ENCODE measurements at places on chromosomes 12 and 14. TPM values are rescaled to one million over a fixed set of nuclear protein-coding genes. Genes with fewer than 3 reads are reported as not detected.

Gene GLS2
- total RNA-seq = 1.6 TPM

Gene RTL1
- total RNA-seq = not detected

Gene CLEC2A
- not detected for total RNA-seq

Gene CERS5
- total RNA-seq = 75.8 TPM

Gene PRIMA1
- total RNA-seq = not detected
